ENCODE measurements at places on chromosomes 16 and 17. TPM values are rescaled to one million over a fixed set of nuclear protein-coding genes. Genes with fewer than 3 reads are reported as not detected.

Gene INCA1
- polyA plus RNA-seq: 1.6 TPM

- H3K4me1 ChIP-seq: peaks cover 19% of the 10 kb centered on the region
- H3K27ac ChIP-seq: no peak overlapping the region
- no peaks in the 10 kb centered on the region for H3K27me3 ChIP-seq
- H3K4me3 ChIP-seq: no peak overlapping the region
Observed at GRCh38 chr17:76519048-76519966, 18.1 kb upstream of the RHBDF2 start.

Gene FOXO3B
- 0.37 TPM for polyA plus RNA-seq

GRCh38 chr17:79633993-79634813 lies 23.4 kb upstream of the RBFOX3 start:
- DNase-seq: no peak
- H3K27me3 ChIP-seq: no peaks in the 10 kb centered on the region
- no peak overlapping the region for H3K27ac ChIP-seq
- no peaks in the 10 kb centered on the region for H3K4me1 ChIP-seq
- H3K36me3 ChIP-seq: no peaks in the 10 kb centered on the region
